ENCODE measurements at places on chromosomes 6 and 20.

GRCh38 chr20:34925981-34926380 lies 29.6 kb downstream of the GSS start:
- DNase-seq: no peak

DNA sequence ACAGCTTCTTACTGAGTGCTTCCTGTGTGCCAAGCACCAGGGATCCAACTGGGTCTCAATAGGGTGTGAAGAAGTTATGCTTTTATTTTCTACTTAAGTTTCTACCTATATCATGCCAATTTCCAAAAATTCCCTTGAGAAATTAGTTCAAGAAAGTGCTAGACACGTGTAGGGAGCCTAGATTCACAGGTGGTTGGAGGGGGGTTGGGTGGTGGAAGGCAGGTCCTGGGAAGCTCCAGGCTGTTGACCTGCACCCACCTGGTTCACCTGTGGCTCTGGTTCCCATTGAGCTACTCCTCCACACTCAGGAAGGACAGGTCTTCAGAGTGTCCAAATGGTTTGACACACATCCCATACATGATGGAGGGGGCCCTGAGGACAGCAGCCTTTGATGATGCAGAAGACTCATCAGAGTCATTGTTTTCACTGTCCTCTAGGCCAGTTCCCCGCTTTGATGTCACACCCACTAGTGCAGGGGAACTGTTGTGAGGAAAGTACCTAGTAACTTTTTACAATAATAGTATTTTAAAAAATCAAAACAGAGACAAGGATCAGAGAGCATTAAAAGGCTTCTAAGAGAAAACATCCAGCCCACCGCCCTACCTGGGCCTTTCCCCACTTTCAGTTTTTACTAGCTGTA lies 39.8 kb upstream of the MYL9 start:
- DNase-seq: no peak

DNA sequence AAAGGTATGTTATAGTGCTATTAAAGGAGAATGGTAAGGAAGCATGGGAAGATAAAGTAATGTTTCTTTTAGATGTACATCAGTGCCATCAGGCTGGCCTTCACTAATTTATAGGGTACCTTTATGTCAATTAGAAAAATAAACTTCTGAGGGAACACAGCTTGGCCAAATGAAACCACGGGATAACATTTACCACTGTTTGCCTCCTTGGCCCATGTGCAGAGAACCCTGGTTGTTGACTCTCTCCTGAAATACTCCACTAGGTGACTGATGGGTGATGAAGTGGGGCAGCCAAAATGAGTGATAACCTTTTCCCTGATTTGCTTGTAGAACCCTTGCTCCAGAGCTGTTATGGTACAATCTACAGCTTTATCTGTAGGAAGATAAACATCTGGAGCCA lies 9.5 kb downstream of the TRIM38 start:
- DNase-seq: no peak

DNA sequence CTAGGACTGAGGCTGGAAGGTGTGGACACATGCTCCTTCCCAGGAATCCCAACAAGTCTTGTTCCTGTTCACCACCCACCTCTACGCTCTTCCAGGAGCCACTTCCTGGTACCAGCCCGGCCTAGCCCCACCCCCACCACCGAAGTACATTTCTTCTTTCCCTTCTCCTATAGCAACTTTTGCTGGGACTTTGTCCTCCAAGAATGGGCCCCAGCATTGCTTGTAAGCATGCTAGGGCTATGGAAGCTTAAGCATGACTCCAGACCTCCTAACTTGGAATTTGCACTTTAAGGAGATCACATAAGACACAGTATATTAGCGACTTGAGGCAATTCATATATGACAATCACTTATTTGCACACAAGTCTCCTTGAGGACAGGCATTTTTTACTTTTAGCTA lies 462.0 kb upstream of the ARID1B start:
- no peak for DNase-seq

DNA sequence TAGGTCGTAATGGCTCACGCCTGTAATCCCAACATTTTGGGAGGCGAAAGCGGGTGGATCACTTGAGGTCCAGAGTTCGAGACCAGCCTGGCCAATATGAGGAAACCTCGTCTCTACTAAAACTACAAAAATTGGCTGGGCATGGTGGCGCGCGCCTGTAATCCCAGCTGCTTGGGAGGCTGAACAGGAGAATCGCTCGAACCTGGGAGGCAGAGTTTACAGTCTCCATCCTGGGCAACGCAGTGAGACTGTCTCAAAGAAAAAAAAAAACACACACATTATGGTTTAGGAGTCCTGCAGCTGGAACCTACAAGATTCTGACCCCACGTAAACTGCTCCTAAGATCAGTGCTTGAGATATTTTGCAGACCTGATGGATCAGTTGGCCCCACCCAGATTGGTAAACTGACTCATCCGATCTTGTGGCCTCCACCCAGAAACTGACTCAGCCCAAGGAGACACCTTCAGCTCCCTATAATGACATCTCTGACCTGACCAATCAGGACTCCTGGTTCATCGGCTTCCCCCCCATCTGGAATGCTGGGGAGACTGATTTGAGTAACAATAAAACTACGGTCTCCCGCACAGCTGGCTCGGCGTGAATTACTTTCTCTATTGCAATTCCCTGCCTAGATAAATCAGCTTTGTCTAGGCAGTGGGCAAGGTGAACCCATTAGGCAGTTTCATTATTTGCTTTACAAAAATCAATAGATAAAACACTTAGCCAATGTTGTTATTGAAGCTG lies 96.2 kb upstream of the BTN3A2 start:
- DNase-seq: no peak

DNA sequence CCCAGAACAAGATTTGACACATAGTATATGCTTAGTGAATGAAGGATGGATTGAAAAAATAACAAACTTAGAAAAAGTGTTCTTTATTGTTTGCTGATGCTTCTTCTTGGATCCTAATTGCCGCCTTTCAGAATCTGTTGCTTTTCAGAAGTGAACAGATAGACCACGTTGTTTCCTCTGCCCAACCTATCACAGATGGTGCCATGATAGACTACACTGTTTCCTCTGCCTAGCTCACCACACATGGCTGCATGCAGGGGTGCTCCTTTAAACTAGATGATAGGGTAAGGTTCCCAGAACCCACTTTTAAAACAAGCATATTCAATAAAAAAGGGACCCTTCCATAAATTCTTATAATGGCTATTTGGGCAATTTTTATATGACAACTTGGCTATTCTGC lies 4.6 kb upstream of the RGS17 start:
- DNase-seq: no peak

DNA sequence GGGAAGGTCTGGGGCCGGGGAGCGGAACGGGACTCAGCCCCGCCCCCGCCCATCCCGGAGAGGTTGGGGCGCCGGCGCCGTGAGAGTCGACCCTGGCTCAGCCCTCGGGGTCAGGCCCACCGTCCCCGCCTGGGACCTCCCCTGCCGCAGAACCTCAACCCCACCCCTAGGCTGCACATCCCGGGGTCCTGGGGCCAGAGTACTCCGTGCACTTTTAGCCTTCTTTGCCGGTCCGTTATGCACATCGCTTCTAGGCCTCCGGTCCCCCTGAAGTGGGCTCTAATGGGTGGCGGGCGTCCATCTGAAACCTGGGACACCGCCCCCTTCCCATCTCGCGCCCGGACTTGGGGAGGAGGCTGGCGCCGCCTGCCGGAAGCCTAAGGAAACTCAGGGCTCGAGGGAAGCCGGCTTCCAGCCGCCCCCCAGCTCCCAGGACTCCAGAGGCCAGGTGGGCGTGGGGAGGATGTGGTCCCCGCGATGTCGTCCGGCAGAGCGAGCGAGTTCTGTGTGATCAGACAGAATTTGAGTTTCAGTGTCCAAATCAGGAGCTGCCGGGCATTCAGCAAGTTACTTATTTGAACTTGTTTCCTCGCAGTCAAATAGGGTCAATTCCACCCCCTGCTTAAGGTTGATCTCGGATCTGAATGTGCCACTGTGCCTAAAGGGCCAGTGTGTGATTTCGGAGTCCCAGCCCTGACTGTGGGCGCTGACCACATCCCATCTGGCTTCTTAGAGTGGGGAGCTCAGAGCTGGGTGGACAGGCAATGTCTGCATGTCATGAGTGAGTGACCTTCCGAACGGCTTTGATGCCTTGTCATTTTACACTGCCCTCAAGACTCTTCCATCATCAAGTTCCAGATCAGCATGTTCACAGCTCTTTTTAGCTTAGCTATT lies 47.6 kb downstream of the CPXM1 start:
- peak; percentile 50 for DNase-seq

GRCh38 chr20:53100476-53100911 lies 128.3 kb downstream of the TSHZ2 start:
- DNase-seq: no peak

GRCh38 chr6:2502096-2502997 lies 248.4 kb downstream of the MYLK4 start:
- DNase-seq: no peak

DNA sequence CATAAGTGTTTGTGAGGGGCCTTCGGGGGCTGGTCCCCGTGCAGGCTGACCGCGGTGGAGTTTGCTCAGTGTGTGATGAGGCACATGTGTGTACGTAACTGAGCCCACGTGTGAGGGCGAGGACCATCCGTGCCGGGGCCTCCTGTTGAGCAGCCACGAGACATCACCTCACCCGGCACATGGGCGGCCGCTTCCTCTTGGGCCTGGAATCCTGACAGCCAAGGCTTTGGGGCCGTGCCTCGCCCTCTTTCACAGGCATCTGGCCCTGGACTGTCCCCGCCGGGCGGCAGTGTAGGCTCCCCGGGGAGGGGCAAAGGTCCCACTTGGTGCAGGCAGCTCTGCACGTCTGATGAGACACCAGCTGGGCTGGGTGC lies 202.3 kb downstream of the DLL1 start:
- no peak for DNase-seq

DNA sequence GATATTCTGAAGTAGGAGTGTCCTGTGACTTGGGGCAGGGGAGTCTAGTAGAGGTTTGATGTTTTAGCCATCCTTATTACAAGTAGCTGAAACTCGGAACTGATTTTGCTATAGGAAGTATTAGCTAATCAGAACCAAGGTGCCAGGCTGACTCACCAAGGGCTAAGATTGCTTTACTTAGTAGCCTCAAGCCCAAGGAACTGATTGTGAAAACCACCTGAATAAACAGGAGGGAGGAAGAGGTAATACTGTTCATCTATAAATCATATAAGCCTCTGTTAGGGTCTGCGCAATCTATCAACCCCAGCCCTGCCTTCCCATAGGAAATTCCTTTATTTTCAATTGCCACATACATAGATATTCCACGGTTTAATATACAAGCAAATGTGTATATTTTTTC lies 54.4 kb downstream of the GNAS start:
- DNase-seq: no peak

DNA sequence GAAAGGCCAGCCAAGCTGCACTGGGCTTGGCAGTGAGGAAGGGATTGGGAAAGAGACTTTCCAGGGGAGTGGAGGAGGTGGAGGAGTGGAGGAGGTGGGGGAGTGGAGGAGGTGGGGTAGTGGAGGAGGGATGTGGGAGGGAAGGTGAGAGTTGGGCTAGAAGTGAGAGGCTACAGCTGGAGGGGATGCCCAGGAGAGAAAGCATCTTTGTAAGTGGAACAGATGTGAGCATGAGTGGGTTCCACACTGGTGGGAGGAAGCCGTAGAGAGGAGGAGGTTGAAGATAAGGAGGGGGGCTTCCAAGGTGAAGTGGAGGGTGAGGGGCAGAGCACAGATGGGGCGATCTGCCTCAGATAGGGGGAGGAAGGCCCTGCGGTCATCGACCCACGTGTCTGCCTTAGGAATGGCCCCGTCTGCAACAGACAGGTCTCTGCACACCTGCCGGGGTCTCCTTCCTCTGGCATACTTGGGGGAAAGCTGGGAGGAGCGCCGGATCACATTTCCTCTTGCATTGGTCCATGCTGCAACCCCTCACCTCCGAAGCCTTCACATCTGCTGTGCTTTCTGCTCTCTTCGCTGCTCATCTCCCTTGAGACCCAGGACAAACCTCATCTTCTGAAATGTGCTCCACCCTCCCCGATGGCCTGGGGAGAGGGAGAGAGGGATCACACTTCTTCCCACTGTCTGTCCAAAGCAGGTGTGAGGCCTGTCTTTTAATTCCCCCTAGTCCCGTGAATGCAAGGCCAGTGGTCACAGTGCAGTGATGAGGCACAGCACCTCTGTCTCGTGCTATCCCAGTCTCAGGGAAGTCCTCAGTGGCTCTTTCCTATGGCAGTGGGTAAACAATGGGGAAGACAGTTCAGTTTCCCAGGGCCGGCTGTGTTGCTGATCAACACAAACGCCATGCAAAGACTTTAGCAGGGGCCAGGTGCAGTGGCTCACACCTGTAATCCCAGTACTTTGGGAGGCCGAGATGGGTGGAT lies 48.6 kb upstream of the SNX9 start:
- DNase-seq: no peak

GRCh38 chr6:32785781-32786533 lies 22.6 kb upstream of the HLA-DQB2 start:
- DNase-seq: peak; percentile 68

GRCh38 chr6:89976694-89977020 lies 82.4 kb downstream of the GJA10 start:
- no peak for DNase-seq

- DNase-seq: no peak
Observed at GRCh38 chr6:47734831-47735481, 36.6 kb downstream of the ADGRF4 start.

- DNase-seq: no peak
Observed at GRCh38 chr6:12401200-12401599, 111.0 kb downstream of the EDN1 start.

All from Kasumi-1 (cell line).